ENCODE measurements at places on chromosomes 7 and 10.

GRCh38 chr7:159012353-159013069 is 132.2 kb downstream of the VIPR2 start:
- DNase-seq, result no peak

- no peak for DNase-seq
Measured at GRCh38 chr10:24418532-24418931, 209.6 kb downstream of the KIAA1217 start.

DNA sequence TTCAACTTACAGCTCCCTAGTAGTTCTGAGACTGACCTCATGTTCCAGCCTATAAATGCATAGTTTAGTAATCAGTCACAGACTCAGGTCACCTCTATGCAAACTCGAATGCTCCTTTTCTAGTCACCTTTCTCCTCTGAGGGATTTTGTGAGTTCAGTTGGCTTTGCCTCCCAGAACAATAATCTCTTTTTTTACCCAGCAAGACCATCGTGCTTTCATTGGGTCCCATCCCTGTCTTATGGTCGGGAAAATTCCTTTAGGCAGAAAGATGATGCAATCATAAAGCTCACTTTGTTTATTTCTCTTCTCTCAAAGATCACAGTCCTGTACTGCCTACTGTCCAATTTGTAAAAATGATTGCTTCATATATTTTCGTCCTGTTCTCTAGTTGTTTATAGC is 38.4 kb downstream of the TWIST1 start:
- DNase-seq, result no peak

- no peak for DNase-seq
Measured at GRCh38 chr7:113010377-113010776, 76.2 kb downstream of the GPR85 start.

DNA sequence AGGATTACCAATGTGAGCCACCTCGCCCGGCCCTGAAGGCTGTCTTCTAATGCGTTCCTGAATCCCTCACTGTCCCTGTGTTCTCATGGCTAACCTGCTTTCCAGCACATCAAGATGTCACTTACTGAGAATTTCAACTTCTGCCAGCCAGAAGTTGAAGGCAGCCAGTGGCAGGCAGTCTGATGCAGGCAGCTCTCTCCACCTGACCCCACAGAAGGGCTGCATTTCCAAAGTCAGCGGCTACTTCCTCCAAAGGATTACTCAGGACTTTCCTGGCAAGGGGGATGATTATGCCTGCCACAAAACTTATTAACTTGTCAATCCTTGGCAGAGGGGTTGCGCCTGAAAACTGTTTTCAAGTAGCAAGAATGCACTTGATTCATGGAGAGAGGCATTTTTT is 1219.4 kb downstream of the TYW1 start:
- no peak for DNase-seq

- DNase-seq, result no peak
Measured at GRCh38 chr7:23895666-23896096, 185.7 kb downstream of the STK31 start.

- no peak for DNase-seq
Measured at GRCh38 chr7:113892818-113893217, 26.0 kb downstream of the PPP1R3A start.

- DNase-seq, result no peak
Measured at GRCh38 chr10:17394854-17395253, 59.5 kb downstream of the ST8SIA6 start.

DNA sequence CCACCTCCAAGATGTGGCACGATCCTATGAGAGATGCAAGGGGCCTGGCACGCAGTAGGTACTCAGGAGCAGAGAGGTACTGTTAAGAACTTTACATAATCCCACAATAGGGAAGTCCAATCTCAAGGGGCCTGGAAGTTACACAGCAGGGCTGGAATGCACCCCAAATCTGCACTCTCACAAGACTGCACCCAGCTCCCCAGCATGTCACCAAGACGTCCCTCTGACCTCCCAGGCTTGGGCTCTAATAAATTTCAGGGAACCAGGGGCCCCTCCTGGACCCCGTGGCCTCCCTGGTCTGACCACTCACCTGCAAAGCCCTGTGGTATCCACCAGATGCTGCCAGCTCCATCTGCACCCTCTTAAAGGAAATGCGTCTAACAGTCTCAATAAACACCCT is 94.9 kb downstream of the OAT start:
- no peak for DNase-seq

GRCh38 chr7:2608921-2609411 is 22.8 kb upstream of the TTYH3 start:
- no peak for DNase-seq

DNA sequence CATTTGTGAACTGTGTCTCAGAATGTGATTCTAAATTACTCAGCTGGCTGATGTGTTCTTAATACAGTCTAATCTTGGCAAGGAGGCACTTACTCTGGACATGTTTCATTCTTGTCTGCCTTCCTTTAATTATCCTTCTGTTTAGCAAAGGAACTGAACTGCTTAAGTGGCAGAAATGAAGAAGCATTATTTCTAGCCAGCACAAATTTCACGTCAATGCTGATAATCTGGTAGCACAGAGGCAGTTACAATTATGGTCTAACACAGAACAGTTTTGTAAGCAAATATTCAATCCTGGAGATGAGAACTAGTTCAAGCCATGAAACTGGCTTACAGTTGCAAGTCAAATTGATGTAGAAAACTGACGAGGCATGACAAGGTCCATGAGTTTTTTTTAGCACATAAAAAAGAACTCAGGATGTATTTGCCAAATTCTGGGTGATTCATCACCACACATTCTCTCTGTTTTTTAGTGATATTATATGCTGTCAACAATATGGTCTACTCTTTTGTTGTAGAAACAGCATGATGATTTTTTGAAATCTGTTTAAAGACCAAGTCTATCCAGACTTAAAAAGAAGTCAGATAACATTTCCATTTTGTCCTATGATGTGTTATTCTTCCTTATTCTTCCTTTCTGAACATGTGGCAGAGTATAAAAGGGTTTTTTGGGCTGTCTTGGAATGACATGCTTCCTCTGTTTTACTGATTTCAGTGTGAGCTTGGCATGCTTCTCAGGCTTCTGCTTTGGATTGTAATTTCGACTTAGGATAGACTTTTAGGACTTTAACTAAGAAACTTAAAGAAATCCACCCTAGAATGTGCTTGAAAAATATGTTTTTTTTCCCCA is 154.8 kb downstream of the DNAJB9 start:
- no peak for DNase-seq

- DNase-seq, result no peak
Measured at GRCh38 chr7:126843336-126843735, 409.4 kb downstream of the GRM8 start.

DNA sequence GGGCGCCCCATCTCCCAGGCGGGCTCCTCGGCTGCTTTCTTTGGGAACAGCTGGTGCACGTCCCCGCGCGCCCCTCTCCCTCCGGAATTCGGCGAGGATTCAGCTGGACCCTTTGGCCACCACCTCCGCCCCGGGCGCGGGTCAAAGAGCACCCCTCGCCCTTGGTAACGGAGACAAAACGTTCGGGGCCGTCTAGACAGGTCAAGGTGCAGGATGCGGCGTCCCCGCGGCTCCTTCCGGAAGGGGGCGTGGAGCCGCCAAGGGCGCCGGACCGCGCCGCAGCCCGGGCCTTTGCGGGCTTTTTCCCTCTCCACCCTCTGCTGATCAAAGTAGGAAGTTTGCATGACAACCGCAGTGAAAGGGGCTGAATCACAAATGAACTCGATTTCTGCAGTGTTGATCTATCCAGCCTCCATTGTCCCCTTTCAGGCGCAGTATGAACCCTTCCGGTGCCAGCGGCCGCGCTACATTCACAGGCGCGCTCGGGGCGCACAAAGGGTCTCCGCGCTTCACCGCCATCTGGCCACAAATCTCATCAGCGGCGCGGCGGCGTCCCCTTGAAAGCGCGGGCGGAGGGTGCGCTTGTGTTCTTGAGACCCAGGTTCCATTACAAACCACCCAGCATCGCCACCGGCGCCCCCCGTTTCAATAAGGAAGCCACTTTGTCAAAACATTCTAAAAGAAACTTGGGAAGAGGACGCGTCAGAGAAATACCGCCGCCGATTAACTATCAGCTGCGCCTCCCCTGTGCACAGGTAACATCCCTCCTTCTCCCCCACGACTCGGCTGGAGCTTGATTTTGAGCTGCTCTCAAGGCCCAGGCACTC is 36.4 kb downstream of the CNPY1 start:
- DNase-seq, result no peak

DNA sequence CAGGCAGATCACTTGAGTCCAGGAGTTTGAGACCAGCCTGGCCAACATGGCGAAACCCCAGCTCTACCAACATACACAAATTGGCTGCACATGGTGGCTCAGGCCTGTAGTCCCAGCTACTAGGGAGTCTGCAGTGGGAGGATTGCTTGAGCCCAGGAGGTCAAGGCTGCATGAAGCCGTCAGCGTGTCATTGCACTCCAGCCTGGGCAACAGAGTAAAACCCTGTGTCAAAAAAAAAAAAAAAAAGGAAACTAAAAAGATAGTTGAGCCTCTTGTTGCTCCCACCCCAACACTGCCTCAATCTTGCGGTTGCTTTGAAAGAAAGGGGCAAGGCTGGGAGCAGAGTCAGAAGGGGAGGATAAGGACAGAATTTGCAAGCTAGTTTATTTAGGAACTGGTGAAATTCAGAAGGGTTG is 69.9 kb downstream of the SYPL1 start:
- DNase-seq, result no peak

- no peak for DNase-seq
Measured at GRCh38 chr7:101330011-101330484, 8.4 kb upstream of the IFT22 start.

DNA sequence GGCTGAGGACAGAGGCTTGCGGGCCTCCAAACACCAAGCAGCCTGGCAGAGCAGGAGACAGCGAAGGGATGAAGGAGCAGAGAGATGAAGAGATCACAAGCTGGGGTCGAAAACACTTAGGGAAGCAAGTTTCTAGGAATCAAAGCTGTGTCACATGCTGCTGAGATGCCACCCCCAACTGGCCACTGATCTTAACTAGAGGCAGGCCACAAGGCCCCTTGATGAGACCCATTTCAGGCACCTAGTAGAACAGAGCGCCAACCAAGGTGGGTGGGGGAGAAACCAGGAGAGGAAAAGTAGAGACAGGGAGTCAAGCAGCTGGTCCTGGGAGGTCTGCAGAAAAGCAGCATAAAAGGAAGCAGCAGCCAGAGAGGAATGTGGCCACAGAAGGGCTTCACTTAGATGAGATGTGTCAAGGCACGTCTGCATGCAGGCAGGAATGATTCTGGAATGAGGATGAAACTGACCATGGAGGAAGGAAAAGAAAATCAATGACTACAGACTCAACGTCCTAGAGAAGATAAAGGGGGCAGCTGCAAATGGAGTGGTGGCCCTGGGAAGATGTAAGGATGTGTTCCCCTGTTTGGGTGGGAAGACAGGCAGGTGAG is 85.0 kb upstream of the DDC start:
- DNase-seq, result no peak

- DNase-seq, result no peak
Measured at GRCh38 chr7:28706584-28706983, 251.5 kb downstream of the TRIL start.

DNA sequence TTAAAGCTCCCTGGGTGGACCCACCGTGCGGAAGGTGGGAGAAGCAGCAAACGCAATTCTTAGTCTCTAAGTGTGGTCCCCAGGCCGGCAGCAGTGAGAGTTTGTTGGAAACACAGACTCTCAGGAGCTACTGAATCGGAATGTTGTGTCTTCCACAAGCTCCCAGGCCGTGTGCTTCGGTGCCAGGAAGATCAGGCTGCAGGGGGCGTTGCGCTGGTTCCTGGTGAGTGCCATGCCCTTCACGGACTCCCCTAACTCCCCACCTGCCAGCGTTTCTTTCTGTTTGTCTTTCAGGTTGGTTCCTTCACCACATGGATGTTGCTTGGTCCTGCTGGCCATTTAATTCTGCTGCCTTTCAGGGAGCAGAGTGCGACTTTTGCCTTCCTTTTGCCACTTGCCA is 91.2 kb upstream of the PITRM1 start:
- DNase-seq, result no peak

Data from stimulated activated CD8-positive, alpha-beta memory T cell treated with anti-CD3 and anti-CD28 coated beads, Interleukin-2, amount 100 ng/mL, for 1 hour (primary cell).